IPS DF 19.7 (cell line): ENCODE measurements at places on chromosomes 6 and 20.

GRCh38 chr20:17636523-17637412 is 45.3 kb downstream of the RRBP1 start:
- no peak for DNase-seq

DNA sequence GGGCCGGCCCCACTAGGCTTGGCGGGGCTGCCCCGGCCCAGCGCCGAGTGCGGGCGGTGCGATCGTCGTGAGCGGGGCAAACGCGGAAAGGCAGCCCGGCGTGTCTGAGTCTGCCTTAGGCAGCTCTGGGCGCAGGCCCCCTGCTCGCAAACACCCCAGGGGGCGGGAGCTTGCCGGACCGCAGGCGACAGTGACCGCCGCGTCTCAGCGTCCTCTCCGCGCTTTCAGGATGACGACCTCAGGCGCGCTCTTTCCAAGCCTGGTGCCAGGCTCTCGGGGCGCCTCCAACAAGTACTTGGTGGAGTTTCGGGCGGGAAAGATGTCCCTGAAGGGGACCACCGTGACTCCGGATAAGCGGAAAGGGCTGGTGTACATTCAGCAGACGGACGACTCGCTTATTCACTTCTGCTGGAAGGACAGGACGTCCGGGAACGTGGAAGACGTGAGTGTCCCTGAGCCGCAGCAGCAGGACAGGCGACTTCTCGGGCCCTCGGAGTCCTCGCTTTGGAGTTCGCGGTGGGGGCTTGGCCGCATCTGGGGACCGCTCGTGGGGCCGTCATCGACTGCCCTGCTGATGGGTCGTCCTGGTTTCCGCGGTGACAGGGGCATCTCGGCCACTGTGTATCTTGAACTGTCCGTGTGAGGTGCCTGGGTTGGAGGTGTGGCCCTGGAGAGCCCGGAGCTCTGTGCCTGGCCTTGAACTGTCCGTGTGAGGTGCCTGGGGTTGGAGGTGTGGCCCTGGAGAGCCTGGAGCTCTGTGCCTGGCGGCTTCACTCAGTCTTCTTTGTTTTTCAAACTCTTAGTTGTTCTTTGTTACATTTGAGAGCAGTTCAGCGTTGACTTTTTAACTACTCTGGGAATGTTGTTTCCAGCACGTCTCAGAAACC is 786 bp downstream of the ADRM1 start:
- DNase-seq = no peak

- DNase-seq = no peak
These were observed 439.3 kb upstream of the SULF2 start for GRCh38 chr20:48224533-48225050.

GRCh38 chr6:159720708-159721107 is 6.6 kb upstream of the WTAP start:
- DNase-seq = no peak

DNA sequence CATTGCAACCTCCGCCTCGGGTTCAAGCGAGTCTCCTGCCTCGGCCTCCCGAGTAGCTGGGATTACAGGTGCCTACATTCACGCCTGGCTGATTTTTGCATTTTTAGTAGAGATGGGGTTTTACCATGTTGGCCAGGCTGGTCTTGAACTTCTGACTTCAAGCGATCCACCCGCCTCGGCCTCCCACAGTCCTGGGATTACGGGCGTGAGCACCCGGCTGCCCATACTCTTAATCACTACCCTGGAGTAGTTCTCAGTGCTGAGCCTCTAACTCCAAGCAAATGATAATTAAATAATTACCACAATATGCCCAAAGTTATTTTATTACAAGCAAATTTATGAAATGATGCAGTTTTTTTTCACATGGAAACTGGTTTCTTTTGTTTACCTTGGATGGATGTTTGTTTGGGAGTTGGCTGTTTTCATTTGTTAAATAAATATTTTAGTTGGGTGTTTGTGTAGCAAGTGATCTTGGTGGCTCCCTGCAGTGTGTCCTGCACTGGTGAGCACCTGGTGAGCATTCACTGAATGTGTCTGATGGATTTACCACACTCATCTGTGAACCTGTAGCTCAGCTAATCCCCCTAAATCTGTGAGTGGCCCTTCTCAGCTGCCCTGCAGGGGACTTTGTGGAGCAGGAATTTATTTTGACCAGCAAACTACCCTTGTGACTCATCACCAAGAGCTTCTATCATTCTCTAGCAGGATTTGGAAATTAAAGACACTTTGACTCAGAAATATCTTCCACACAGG is 36.9 kb downstream of the UTRN start:
- DNase-seq = no peak

DNA sequence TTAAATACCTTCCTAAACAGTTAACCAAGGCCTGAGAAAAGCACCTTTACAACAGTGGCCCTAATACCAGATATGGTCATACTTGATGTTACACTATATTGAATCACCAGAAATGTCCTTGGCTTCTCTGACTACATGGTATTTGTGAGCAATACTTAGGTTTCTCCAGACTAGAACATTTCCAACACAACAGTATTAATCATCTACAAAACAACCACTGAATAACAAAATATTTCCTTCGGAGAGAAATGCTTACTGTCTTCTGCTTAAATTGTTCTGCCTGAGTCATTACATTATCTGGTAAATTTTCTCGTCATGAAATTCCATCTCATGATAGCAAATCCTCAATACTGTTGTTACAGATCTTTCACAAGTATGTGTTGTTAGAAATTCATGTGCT is 252.9 kb upstream of the RUNX2 start:
- no peak for DNase-seq

DNA sequence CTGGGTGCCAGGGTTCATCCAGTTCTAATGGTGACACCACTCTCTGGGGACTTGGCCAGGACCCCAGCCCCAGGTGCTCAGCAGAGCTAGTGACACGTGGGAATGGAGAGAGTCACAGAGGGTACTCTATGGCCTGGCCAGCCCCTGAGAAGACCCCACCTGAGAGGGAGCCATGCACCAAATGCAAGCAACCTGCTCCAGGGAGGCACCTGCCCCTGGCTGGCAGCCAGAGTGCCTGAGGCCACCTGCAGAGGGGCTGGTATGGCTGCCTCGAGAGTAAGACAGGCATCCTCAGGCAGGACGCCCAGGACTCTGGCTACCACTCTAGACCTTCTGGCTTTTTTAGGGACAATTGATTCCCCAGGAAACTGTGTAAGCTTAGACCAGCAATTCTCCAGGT is 38.6 kb upstream of the CST7 start:
- DNase-seq = no peak

GRCh38 chr6:114240796-114241195 is 102.0 kb downstream of the HS3ST5 start:
- no peak for DNase-seq

- no peak for DNase-seq
These were observed 121.3 kb upstream of the PTPRK start for GRCh38 chr6:128641703-128642102.

GRCh38 chr6:114452785-114453401 is 110.1 kb upstream of the HS3ST5 start:
- DNase-seq = no peak

- DNase-seq = no peak
These were observed 11.4 kb downstream of the ZC3H12D start for GRCh38 chr6:149473080-149474052.

DNA sequence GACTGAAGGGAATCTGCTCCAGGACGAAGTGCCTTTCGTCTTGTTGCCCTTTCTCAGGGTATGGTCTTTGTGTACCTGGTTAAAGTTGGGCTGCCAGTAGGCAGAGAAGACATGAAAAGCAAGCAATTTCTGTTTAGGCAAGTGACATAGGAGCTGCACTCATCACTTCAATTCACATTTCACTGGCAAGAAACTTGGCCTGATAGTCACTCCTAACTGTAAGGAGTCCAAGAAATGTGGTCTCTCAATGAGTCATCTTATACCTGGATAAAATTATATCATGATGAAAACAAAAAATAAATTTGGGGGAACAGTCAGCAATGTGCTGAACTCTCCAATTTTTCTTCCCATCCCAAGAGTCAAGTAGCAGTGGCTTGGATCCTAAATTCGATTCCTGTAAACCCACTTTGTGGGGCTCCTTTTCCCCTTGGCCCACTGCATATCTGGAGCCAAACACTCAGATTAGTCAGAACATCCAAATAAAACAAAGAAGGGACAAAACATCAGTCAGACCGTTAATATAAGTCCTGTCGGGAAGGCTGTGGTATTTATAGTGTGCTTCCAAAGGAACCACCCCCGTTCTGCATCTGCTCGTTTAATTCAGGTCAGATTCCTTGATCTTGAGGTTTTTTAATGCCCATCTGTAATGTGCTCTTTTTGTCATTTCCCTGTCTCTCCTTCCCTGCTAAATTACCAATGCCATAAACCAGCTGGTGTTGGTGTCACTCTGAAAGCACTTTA is 5.0 kb upstream of the GABRR1 start:
- DNase-seq = no peak

DNA sequence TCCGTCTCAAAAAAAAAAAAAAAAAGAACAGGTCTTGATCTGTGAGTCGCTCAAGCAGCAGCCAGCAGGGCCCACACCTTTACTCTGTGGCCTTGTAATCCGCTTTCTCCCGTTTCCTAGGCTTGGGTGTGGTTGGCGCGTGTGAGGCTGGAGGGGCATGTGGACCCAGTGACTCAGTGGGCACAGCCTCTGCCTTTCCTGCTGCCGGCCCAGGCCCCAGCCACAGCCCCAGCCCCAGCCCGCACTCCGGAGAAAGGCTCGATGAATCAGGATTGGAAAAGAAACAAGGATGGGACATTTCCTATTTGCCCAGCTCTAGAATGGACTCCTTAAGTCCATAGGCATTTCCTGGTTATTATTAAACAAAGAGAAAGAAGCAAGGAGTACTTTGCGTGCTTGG is 4.3 kb downstream of the BHLHE23 start:
- no peak for DNase-seq

- no peak for DNase-seq
These were observed 594.8 kb upstream of the ARID1B start for GRCh38 chr6:156182356-156182755.

DNA sequence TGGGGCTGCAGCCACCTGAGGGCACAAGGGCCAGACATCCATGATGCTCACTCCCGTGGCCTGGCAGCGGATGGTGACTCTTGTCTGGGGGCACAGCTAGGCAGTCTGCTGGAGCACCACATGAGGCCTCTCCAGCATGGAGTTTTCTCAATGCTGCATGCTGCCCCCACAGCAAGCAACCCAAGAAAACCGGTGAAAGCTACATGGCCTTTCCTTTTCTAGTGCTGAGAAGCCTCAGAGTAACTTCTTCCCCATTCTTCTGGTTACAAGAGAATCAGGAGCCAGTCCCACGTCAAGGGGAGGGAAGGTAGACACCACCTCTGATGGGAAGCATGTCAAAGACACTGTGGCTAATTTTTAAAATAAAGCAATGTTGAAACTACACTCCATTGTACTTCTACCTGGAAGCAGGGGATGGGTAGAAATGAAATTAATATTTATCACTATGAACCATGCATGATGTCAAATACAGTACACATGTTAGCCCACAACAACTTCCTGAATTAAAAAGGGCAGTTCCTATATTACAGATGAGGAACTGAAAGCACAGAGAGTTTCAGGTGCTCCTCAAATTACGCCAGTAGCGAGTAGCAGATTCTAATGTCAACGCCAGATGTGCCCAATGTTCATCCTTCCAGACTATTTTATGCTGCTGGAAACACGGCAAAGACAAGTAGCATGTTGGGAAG is 101.5 kb downstream of the LAMP5 start:
- no peak for DNase-seq

DNA sequence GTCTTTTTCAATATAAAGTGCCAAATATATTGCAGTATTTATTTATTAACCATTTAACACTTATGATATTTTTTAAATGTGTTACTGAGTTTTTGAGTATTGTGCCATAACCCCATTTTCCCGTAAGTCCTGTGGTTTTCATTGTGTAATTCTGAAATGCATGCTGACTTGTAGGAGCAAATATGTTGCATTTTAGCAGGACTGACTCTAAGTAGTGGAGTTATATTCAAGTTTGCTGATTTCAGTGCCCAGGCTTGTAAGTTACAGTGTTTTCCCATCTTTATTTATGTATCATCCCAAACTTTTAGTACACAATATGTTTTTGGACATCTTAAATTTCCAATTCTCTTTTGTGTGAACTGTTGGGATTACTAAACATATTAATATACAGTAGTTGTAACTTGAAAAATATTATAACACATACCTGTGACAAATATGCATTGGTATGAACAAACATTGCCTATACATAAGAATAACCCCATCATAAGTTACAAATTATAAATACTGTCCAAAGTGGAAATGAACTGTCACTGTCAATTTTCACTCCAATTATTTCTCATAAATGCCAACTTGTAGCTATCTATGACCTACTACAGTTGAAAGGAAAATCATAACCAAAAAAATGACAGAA is 179.3 kb upstream of the RUNX2 start:
- DNase-seq = no peak

- no peak for DNase-seq
These were observed 112.2 kb upstream of the FOXO3 start for GRCh38 chr6:108448481-108448880.

- DNase-seq = no peak
These were observed 138.5 kb upstream of the AKAP12 start for GRCh38 chr6:151101161-151101815.

- no peak for DNase-seq
These were observed 189.0 kb downstream of the NFATC2 start for GRCh38 chr20:51353491-51353890.

GRCh38 chr20:63065911-63066310 is 59.1 kb upstream of the BHLHE23 start:
- no peak for DNase-seq

DNA sequence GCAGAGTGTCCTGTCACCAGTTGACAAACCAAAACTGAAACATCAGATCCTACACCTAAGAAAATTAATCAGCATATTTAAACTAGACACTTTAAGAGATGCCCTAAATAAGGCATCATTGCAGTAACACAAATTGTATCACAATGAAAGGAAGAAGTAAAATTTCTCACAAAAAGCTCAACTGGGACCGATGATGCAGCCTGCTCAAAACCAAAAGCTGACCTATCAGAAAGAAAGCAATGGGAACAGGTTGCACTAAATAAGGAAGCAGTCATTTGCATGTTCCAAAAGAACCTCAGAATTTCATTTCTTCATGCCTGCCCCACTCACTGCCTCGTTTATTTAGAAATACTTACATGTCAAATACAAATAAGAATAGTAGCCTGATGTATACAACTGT is 12.1 kb downstream of the HIVEP2 start:
- no peak for DNase-seq
